ENCODE measurements at places on chromosomes 3 and 15. TPM values are rescaled to one million over a fixed set of nuclear protein-coding genes. Genes with fewer than 3 reads are reported as not detected.
A peak's percentile ranks its signal among the peaks of the same experiment; 100 is the strongest.

- H3K36me3 ChIP-seq, result no peaks in the 10 kb centered on the region
- H3K4me1 ChIP-seq, result peaks cover 7% of the 10 kb centered on the region
- H3K27ac ChIP-seq, result no peak overlapping the region
- peaks cover 91% of the 10 kb centered on the region for H3K27me3 ChIP-seq
Measured at GRCh38 chr15:59995568-59996297, 8.4 kb upstream of the FOXB1 start.

GRCh38 chr3:42556089-42556632 is 25.6 kb downstream of the SEC22C start:
- peak overlapping the region; percentile 25 for H3K27ac ChIP-seq
- H3K36me3 ChIP-seq, result peaks cover 91% of the 10 kb centered on the region
- no peaks in the 10 kb centered on the region for H3K27me3 ChIP-seq

- H3K4me3 ChIP-seq, result no peak overlapping the region
- no peaks in the 10 kb centered on the region for H3K27me3 ChIP-seq
- no peak for DNase-seq
Measured at GRCh38 chr3:32186876-32187275, 51.6 kb upstream of the CMTM8 start.

DNA sequence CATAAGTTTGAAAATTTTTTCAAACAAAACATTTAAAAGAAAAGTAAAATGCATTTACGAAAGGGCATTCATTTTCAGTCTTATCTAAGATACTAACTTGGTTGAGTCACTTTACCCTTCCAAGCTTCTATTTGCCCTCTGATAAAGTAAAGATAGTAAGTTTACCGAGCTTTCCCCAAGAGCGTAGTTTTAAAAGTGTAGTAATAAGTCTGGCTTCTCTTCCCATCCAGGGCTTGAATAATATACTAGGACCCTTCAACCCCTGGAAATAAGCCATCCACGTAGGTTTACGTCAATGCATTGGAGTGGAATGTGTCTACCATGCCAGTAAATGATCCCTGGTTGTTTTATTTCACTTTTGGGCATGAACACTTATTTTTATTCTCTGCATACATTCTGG is 608.3 kb downstream of the NTRK3 start:
- no peak overlapping the region for H3K27ac ChIP-seq
- H3K27me3 ChIP-seq, result no peaks in the 10 kb centered on the region
- H3K36me3 ChIP-seq, result no peaks in the 10 kb centered on the region
- no peak for DNase-seq

DNA sequence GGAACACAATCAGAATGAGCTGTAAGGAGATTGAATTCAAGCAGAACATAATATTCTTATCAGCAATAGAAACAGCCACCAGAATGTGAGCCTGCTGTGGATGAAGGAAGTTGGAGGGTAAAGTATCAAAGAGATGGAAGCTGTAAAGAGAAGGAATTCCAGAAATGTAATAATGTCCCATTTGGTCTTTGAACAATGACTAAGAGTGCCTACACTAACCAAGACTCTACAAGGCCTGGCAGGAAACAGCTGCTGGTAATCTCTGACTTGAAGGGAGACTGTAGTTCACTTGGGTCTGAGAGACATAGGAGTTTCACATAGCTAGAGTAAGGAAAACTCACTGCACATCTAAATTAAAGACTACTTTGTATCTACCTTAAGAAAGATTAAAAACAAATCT is 1176.0 kb upstream of the ALCAM start:
- H3K27me3 ChIP-seq, result no peaks in the 10 kb centered on the region
- no peaks in the 10 kb centered on the region for H3K36me3 ChIP-seq
- no peak overlapping the region for H3K27ac ChIP-seq
- no peak overlapping the region for H3K4me3 ChIP-seq
- no peak for DNase-seq
- no peaks in the 10 kb centered on the region for H3K4me1 ChIP-seq

- no peak overlapping the region for H3K27ac ChIP-seq
- no peaks in the 10 kb centered on the region for H3K36me3 ChIP-seq
- no peaks in the 10 kb centered on the region for H3K27me3 ChIP-seq
Measured at GRCh38 chr3:75254685-75255084, 409.4 kb upstream of the FRG2C start.

DNA sequence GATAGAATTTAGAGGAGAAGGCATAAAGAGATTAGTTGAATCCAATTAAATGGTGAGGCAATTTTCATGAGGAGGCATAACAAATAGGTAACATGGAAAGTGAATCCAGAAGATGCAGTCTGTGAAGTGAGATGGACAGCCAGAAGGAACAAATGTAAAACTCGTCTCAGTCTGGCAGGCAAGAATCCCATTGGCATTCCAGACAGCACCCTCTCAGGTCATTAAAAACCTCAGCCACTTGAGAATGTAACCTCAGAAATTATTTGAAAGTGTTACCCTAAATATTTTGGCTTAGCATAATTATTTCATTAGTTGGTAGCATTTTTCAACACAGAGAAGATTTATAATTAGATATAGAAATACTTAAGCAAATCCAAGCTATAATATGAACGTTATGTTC is 342.3 kb downstream of the LRRC3B start:
- no peaks in the 10 kb centered on the region for H3K27me3 ChIP-seq
- H3K27ac ChIP-seq, result no peak overlapping the region
- H3K4me1 ChIP-seq, result no peaks in the 10 kb centered on the region
- DNase-seq, result no peak
- no peak overlapping the region for H3K4me3 ChIP-seq

GRCh38 chr3:122421101-122421500 is 5.2 kb upstream of the WDR5B start:
- H3K4me3 ChIP-seq, result no peak overlapping the region
- H3K36me3 ChIP-seq, result peaks cover 40% of the 10 kb centered on the region
- no peaks in the 10 kb centered on the region for H3K27me3 ChIP-seq
- H3K27ac ChIP-seq, result no peak overlapping the region

- no peaks in the 10 kb centered on the region for H3K4me1 ChIP-seq
- H3K36me3 ChIP-seq, result no peaks in the 10 kb centered on the region
- no peak overlapping the region for H3K27ac ChIP-seq
- H3K27me3 ChIP-seq, result no peaks in the 10 kb centered on the region
- no peak overlapping the region for H3K4me3 ChIP-seq
Measured at GRCh38 chr3:144852999-144853398, 881.4 kb downstream of the DIPK2A start.

GRCh38 chr15:55588815-55589115 is 620 bp upstream of the PYGO1 start:
- DNase-seq, result no peak

- DNase-seq, result no peak
- peaks cover 66% of the 10 kb centered on the region for H3K36me3 ChIP-seq
- H3K4me3 ChIP-seq, result no peak overlapping the region
- H3K27ac ChIP-seq, result no peak overlapping the region
- no peaks in the 10 kb centered on the region for H3K4me1 ChIP-seq
- H3K27me3 ChIP-seq, result no peaks in the 10 kb centered on the region
Measured at GRCh38 chr15:40744815-40745152, 10.3 kb downstream of the RMDN3 start.

DNA sequence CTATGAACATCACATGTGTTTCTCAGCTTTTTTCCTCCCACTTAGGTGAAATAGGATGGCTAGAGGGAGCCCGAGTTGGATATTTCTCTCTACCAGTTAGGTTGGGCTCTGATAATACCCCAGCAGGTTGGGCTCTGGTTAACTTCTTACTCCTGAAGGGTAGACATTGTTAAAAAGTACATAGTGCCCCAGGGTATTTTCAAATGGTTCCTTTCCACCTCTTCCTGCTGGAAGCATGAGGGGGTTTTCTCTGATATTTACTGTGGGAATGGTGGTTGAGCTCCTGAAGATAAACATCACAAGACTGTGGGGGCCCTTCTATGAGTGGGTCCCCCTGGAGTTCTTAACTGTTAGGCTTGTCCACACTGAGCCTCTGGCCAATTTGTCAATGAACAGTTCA is 36.1 kb upstream of the SPESP1 start:
- H3K36me3 ChIP-seq, result no peaks in the 10 kb centered on the region
- DNase-seq, result no peak
- H3K27me3 ChIP-seq, result no peaks in the 10 kb centered on the region
- no peak overlapping the region for H3K27ac ChIP-seq

- no peaks in the 10 kb centered on the region for H3K27me3 ChIP-seq
- no peak for DNase-seq
- no peaks in the 10 kb centered on the region for H3K36me3 ChIP-seq
Measured at GRCh38 chr3:75232216-75232615, 431.9 kb upstream of the FRG2C start.

DNA sequence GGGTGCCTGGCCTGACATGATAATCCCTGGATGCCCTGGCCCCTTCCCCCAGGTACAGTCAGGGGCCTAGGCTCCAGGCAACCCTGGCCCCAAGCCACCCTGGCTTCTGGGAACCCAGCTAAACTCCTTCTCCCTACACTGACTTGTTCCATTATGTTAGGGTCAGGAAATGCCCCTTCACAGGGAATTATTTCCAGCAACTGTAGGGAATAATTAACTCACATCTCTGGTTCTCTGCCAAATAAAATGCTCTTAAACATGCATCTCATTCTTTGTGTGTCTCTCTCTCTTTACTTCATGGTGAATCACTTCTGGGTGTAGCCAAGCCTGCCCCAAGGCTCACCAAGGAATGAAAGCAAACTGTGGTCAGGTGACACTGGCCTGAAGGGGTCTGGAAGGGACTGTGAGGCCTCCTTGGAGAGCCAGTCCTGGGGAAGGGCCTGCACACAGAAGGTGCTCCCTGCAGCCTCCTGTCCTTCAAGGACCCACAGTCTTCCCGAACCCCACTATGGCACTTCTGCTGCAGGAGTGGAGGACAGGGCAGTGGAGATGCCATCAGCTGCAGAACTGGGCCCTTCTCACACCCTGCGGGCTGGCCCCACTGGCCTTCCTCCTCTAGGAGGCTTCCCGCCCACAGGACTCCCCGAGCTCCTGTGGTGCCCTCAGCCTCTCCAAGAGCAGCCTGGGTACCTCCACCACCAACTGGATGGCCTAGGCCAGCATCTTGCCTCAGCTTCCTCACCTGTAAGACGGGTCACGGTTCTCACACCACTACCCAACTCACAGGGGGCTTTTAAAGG is 17.6 kb downstream of the TKT start:
- peaks cover 63% of the 10 kb centered on the region for H3K4me1 ChIP-seq
- peak; percentile 70 for DNase-seq
- H3K27ac ChIP-seq, result peak overlapping the region; percentile 52

- no peak overlapping the region for H3K4me3 ChIP-seq
- H3K27me3 ChIP-seq, result no peaks in the 10 kb centered on the region
- DNase-seq, result no peak
- no peak overlapping the region for H3K27ac ChIP-seq
- H3K4me1 ChIP-seq, result no peaks in the 10 kb centered on the region
- H3K36me3 ChIP-seq, result no peaks in the 10 kb centered on the region
Measured at GRCh38 chr15:87200149-87200548, 1056.4 kb downstream of the NTRK3 start.

GRCh38 chr3:149772861-149773260 is 19.5 kb downstream of the ANKUB1 start:
- no peak overlapping the region for H3K27ac ChIP-seq
- no peaks in the 10 kb centered on the region for H3K36me3 ChIP-seq
- no peaks in the 10 kb centered on the region for H3K4me1 ChIP-seq
- H3K4me3 ChIP-seq, result no peak overlapping the region
- no peaks in the 10 kb centered on the region for H3K27me3 ChIP-seq

DNA sequence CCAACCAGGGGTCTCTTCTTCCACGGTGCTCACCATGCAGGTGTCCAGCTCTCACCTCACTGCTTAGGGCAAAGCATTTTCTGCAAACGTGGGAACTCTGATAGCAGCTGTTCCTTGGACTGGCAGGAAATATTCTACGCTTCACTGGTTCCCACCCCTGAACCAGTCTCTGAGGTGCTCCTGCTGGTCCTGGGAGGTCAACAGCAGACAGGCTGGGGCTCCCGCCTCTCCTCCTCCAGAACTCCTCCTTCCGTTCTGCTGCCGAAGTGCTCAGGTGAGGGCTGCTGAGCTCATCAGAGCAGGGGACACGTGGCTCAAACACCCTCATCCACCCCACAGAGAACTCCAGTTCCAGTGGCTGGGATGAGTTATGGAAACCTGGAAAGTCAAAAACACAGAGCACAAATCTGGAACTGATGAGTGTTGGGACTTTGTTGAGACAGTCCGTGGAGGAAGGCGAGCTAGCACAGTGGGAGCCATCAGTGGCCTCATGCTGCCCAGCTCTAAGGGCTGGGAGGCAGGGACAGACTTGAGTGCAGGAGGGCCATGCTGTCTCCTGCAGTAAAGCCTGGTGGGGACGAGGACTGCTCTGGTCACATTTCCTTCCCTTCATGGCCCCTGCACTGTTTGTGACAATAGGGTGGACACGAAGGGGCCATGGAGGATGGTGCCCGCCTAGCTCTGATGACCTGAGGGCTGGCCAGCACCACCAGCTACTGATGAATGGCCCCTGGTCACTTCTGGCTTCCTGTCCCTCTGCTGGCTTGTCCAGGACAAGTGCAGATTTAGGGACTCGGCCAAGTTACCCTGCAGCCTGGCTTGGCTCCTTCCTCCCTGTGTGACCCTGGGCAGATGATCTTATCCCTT is 137.8 kb downstream of the KLF13 start:
- peak; percentile 46 for DNase-seq
- no peak overlapping the region for H3K27ac ChIP-seq
- H3K4me1 ChIP-seq, result no peaks in the 10 kb centered on the region
- no peaks in the 10 kb centered on the region for H3K36me3 ChIP-seq
- no peaks in the 10 kb centered on the region for H3K27me3 ChIP-seq
- H3K4me3 ChIP-seq, result no peak overlapping the region

The ADCY5 gene
- total RNA-seq, result 4.0 TPM

The SLC28A1 gene
- not detected for total RNA-seq

The LARP6 gene
- 6.2 TPM for total RNA-seq

Data from upper lobe of right lung (tissue), 1 donor.